Kidney (tissue), 22 donors: ENCODE measurements at places on chromosomes 11 and 22. TPM values are rescaled to one million over a fixed set of nuclear protein-coding genes. Genes with fewer than 3 reads are reported as not detected.

DNA sequence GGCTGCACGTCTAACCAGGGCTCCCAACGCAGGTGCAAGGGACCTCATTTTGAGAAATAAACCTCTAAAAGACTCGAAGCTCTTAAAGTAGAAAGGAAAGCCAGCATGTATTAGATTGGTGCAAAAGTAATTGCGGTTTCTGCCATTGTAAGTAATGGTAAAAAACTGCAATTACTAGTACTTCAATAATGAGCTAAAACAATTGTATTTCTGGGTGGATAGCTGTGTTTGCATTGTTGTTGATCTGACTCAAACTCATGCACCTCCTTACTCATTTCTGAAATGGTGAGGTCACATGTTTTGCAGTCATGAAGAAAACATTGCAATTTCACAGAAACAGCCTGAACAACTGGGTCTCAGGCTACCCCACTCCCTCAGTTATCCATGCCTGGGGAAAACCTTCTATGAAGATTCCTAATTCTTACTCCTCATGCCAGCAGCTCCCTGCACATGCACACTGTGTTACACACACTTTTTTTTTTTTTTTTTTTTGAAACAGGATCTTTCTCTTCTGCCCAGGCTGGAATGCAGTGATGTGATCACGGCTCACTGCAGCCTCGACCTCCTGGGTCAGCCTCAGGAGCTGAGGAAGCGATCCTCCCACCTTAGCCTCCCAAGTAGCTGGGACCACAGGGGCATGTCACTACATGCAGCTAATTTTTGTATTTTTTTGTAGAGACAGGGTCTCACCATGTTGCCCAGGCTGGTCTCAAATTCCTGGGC is 24.6 kb downstream of the VWCE start:
- H3K4me3 ChIP-seq = no peak overlapping the region
- H3K36me3 ChIP-seq = no peaks in the 10 kb centered on the region
- no peak for DNase-seq
- no peak overlapping the region for H3K27ac ChIP-seq
- no peaks in the 10 kb centered on the region for H3K27me3 ChIP-seq

Gene TRIM51
- not detected for polyA plus RNA-seq

Gene SLC29A2
- polyA plus RNA-seq = 17.5 TPM

- no peak for DNase-seq
- H3K4me1 ChIP-seq = no peaks in the 10 kb centered on the region
- H3K27ac ChIP-seq = no peak overlapping the region
- no peaks in the 10 kb centered on the region for H3K36me3 ChIP-seq
These were observed 23.5 kb downstream of the KCTD17 start for GRCh38 chr22:37075046-37075445.

- DNase-seq = no peak
- H3K27me3 ChIP-seq = no peaks in the 10 kb centered on the region
- no peak overlapping the region for H3K4me3 ChIP-seq
- H3K36me3 ChIP-seq = no peaks in the 10 kb centered on the region
These were observed 629.5 kb upstream of the ANO3 start for GRCh38 chr11:25702417-25702816.

DNA sequence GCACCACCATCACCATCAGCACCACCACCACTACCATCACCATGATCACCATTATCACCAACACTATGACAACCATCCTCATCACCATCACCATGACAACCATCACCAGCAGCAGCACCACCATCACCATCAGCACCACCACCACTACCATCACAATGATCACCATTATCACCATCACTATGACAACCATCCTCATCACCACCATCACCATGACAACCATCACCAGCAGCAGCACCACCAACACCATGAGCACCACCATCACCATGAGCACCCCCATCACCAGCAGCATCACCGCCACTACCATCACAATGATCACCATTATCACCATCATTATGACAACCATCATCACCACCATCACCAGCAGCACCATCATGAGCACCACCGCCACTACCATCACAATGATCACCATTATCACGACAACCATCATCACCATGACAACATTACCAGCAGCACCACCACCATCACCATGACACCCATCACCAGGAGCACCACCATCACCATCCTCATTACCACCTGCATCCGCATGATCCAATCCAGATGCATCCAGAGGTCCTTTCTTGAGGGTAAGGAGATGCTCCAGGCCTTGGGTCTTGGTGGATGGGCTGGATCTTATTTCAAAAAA is 23.8 kb downstream of the PHF21B start:
- no peaks in the 10 kb centered on the region for H3K4me1 ChIP-seq
- no peaks in the 10 kb centered on the region for H3K27me3 ChIP-seq
- H3K36me3 ChIP-seq = no peaks in the 10 kb centered on the region
- H3K4me3 ChIP-seq = no peak overlapping the region

- H3K4me1 ChIP-seq = peaks cover 4% of the 10 kb centered on the region
- H3K27ac ChIP-seq = no peak overlapping the region
- DNase-seq = peak; percentile 50
- H3K36me3 ChIP-seq = no peaks in the 10 kb centered on the region
- H3K27me3 ChIP-seq = no peaks in the 10 kb centered on the region
These were observed 49.7 kb downstream of the GRIK4 start for GRCh38 chr11:120561286-120561685.

DNA sequence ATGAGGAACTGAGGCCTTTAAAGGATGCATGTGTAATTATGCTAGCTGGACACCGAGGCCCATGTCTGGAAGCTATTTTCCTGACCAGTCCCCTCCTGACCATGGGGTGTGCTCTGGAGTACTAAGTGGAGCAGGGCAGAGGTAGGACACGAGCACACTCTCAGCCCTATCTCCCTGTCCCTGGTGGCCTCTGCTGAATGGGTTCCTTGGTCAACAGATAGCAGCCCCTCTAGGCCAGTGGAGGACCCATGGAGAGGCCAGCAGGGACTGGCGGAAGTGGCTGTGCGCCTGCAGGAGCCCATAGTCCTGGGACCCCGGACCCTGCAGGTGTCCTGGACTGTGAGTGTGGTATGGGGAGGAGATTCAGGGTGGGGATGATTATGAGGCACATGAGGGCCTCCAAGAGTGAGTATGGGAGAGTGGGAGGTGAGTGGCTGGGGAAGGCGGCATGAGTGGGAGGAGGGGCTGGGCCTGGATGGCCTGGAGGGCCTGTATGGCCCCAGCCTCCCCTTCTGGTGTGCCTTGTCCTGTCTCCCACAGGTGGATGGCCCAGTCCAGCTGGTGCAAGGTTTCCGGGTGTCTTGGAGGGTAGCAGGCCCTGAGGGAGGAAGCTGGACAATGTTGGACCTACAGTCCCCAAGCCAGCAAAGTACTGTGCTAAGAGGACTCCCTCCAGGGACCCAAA is 9.5 kb downstream of the ROBO3 start:
- DNase-seq = no peak
- no peak overlapping the region for H3K4me3 ChIP-seq
- no peaks in the 10 kb centered on the region for H3K36me3 ChIP-seq
- H3K27ac ChIP-seq = no peak overlapping the region

Gene APOBEC3G
- 4.8 TPM for polyA plus RNA-seq

GRCh38 chr11:66116576-66117361 is 46.7 kb downstream of the PACS1 start:
- no peak for DNase-seq
- H3K27ac ChIP-seq = no peak overlapping the region
- H3K4me3 ChIP-seq = no peak overlapping the region
- H3K36me3 ChIP-seq = no peaks in the 10 kb centered on the region
- no peaks in the 10 kb centered on the region for H3K4me1 ChIP-seq
- H3K27me3 ChIP-seq = no peaks in the 10 kb centered on the region

GRCh38 chr11:70080763-70081162 is 2.6 kb downstream of the ANO1 start:
- no peak overlapping the region for H3K4me3 ChIP-seq
- DNase-seq = no peak
- H3K27ac ChIP-seq = no peak overlapping the region
- no peaks in the 10 kb centered on the region for H3K27me3 ChIP-seq

Gene CDC42EP1
- polyA plus RNA-seq = 29.5 TPM

Gene ATXN10
- 142 TPM for polyA plus RNA-seq

Gene RTN4R
- polyA plus RNA-seq = 2.5 TPM

DNA sequence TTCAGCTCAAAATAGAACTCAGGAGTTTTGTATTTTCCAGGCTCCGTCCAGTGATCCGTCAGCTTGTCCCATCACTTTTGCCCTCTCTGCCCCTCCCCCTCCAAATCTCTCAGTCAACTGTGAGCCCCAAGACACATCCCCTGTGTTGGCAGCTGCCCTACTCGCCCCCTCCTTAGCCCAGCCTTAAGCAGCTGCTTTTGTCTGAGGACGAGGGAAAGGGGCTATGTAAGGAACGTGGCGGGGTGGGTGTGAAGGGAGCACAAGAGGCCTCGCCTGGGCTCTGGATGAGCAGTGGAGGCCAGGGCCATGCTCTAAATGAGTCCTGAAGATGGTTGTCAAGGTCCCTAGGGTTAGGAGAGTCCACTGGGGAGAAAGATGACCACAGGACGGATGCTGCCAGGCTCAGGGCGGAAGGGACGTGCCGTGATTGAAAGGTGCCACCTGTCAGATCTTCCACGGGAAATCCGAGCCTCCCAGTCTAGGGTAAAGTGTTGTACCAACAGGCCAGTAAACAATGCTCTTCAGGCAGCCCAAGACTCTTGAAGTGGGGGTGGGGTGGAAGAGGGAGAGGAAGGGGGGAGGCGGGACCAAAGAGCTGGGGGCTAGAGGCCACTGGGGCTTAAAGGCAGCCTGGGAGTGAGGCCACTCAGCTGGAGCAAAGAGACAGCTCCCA is at the start of gene SMTNL1:
TSS of gene SMTNL1 (plus strand) at position 649 of the 673 bp plus-strand sequence. CDS start 5,048 bp downstream, outside the sequence.
- H3K4me1 ChIP-seq = no peaks in the 10 kb centered on the region
- no peak for DNase-seq
- no peak within 1 kb of the TSS for H3K4me3 ChIP-seq
- no peaks in the 10 kb centered on the region for H3K36me3 ChIP-seq
- H3K27me3 ChIP-seq = no peaks in the 10 kb centered on the region
- no peak within 1 kb of the TSS for H3K27ac ChIP-seq

- no peaks in the 10 kb centered on the region for H3K27me3 ChIP-seq
- no peaks in the 10 kb centered on the region for H3K4me1 ChIP-seq
- no peaks in the 10 kb centered on the region for H3K36me3 ChIP-seq
- DNase-seq = no peak
These were observed 58.0 kb upstream of the CD82 start for GRCh38 chr11:44507491-44507890.

- peaks cover 17% of the 10 kb centered on the region for H3K4me1 ChIP-seq
- DNase-seq = no peak
- H3K36me3 ChIP-seq = no peaks in the 10 kb centered on the region
- no peak overlapping the region for H3K27ac ChIP-seq
- no peaks in the 10 kb centered on the region for H3K27me3 ChIP-seq
These were observed 2.6 kb downstream of the NAP1L4 start for GRCh38 chr11:2989551-2989950.

Gene TMEM121B
- 0.19 TPM for polyA plus RNA-seq

DNA sequence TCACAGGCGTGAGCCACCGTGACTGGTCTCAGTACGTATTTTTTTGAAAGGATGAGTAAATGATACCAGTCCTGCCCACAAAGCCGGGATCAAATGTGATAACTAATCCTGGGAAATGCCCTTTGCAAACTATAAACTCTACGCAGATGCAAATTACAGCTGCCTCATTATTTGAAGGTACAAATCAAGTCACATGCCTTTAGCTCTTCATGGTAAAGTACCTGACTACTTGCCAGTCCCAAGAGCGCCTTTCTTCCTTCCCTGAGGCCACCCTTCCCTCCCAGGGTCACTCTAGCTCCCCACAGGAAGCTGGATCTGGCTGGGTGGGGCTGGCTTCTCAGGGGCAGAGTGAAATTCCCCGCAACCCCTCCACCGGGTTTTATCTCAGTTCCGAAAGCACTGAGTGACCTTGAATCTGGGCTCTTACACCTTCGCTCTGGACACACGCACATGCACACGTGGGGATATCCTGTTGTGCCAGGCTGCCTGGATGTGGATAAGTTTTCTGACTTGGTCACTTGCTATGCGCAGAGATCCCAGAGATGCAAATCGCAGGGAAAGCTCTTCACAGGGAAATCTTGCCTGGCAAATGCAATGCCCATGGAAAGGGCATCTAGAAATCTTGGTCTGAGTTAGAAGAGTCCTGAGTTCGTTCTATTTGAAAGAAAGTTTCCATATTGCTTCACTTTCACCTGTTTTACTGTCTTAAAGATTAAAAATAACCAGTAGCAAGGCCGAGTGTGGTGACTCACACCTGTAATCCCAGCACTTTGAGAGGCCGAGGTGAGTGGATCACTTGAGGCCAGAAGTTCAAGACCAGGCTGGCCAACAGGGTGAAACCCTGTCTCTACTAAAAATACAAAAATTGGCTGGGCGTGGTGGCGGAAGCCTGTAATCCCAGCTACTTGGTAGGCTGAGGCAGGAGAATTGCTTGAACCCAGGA is 8.5 kb downstream of the A4GALT start:
- H3K4me1 ChIP-seq = no peaks in the 10 kb centered on the region
- peak overlapping the region; percentile 83 for H3K27ac ChIP-seq
- H3K36me3 ChIP-seq = no peaks in the 10 kb centered on the region
- H3K4me3 ChIP-seq = no peak overlapping the region
- DNase-seq = no peak

- no peak for DNase-seq
- H3K27ac ChIP-seq = no peak overlapping the region
- no peaks in the 10 kb centered on the region for H3K4me1 ChIP-seq
These were observed 2.8 kb upstream of the BCO2 start for GRCh38 chr11:112172362-112172994.

- H3K27me3 ChIP-seq = no peaks in the 10 kb centered on the region
- no peaks in the 10 kb centered on the region for H3K4me1 ChIP-seq
- peak; percentile 26 for DNase-seq
- H3K27ac ChIP-seq = no peak overlapping the region
- no peak overlapping the region for H3K4me3 ChIP-seq
These were observed 789.4 kb upstream of the KIRREL3 start for GRCh38 chr11:127789927-127790326.

DNA sequence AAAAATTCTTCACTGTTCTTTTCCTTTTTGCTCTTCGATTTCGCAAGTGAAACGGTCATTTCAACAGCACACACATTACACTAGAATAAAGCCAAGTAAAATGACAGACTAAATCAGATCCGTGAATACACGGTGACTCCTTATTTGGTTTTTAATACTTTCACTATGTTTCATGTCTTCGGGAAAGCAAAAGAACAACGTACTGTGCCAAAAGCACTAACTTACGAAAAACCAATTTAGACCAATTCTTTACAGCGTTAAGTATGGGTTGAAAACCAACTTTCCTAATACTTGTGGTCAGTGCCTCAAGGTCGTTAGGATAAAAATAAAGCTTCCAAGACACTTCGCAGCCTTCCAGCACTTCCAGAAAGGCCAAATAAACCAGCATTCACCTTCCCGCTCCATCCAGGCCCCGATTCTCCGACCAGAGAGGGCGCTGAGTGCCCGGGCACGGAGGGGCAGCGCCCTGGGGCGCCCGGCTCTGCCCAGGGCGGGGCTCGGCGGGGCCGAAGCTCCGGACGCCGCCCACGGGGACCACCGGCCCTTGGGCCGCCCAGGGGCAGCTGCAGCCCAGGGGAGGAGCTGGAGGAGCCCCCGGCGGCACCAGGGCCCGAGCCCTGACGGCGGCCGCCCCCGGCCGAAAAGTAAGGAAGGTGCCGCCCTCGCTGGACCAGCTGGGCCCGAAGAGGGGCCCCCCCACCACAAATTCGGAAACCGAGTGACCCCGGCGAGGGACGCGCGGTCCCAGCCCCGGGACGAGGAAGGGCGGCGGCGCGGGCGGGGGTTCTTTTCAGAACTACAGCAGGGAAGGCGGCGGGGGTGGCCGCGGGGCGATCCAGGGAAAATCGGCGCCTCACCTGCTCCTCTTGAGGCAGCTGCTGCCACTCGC is 499 bp downstream of the ATL3 start:
- H3K4me3 ChIP-seq = peak overlapping the region; percentile 78
- H3K36me3 ChIP-seq = no peaks in the 10 kb centered on the region
- H3K27me3 ChIP-seq = no peaks in the 10 kb centered on the region
- H3K4me1 ChIP-seq = no peaks in the 10 kb centered on the region
- H3K27ac ChIP-seq = peak overlapping the region; percentile 96
- DNase-seq = peak; percentile 29

Gene OR51I1
- not detected for polyA plus RNA-seq

Gene P2RY2
- polyA plus RNA-seq = 1.3 TPM
